AG04450 (cell line): ENCODE measurements at places on chromosomes 2 and 18. TPM values are rescaled to one million over a fixed set of nuclear protein-coding genes. Genes with fewer than 3 reads are reported as not detected.

Gene VAPA
- polyA plus RNA-seq: 296 and 393 TPM in 2 replicates

Gene VIT
- not detected in 2 replicates for polyA plus RNA-seq

Gene MYOM1
- polyA plus RNA-seq: 0.02 and 0.04 TPM in 2 replicates

Gene CREG2
- polyA plus RNA-seq: not detected in 2 replicates

Gene MLPH
- polyA plus RNA-seq: 15.5 and 15.6 TPM in 2 replicates

DNA sequence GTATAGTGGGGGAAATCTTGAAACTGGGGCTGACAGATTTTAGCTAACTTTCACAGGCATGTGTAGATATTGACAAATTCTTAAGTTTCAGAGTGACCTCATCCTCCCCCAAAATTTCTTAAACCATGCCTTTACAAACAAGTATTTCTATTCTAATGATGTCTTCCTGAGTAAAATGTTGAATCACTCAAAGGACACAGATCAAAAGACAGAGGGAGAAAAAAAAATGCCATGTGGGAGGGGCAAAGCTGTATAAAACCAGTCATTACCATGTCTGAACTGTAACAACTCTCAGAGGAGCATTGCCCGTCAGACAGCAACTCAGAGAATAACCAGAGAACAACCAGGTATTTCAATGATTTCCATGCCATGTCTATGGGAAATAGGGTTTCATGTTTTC lies at the start of gene SERPINB2:
TSS of gene SERPINB2 (plus strand) at position 282 of the 400 bp plus-strand sequence. CDS start 3,740 bp downstream, outside the sequence.
- no peak for DNase-seq

DNA sequence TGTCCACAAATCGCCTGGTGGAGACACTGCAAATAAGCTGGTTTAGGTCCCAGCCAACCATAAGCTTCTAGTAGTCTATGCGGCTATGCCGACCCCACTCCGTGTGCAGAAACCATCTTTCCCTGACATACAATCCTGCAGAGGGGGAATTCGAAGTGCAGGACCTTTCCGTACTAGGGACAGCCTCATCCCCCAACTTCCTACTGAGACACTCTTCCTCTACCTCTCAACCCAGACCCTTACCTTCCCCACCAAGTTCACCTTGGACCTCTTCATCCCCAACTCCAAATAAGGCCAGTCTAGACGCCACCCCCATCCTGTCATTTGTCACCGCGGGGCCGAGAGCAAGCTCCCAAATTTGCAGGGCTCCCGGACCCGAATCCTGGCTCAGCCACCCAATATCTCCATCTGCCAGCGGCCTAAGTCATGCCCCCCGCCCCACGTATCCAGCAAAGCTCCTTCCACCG lies 496 bp downstream of the SUCLG1 start:
- DNase-seq: no peak

GRCh38 chr2:48250943-48251342 lies 279.0 kb upstream of the STON1 start:
- DNase-seq: no peak

DNA sequence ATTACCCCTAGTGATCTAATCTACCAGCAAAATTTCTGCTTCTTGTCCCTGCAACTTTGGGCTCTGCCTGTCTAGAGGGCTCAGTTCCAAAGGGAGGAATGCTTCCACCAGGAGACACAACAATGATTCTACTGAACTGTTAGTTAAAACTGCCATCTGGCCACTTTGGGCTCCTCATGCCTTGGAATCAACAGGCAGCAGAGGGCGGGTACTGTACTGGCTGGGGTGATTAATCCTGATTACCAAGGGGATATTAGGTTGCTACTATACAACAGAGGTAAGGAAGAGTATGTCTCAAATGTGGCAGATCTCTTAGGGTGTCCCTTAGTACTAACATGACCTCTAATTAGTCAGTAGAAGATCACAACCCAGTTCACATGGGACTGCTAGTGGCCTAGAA lies 21.4 kb downstream of the HADHA start:
- no peak for DNase-seq

DNA sequence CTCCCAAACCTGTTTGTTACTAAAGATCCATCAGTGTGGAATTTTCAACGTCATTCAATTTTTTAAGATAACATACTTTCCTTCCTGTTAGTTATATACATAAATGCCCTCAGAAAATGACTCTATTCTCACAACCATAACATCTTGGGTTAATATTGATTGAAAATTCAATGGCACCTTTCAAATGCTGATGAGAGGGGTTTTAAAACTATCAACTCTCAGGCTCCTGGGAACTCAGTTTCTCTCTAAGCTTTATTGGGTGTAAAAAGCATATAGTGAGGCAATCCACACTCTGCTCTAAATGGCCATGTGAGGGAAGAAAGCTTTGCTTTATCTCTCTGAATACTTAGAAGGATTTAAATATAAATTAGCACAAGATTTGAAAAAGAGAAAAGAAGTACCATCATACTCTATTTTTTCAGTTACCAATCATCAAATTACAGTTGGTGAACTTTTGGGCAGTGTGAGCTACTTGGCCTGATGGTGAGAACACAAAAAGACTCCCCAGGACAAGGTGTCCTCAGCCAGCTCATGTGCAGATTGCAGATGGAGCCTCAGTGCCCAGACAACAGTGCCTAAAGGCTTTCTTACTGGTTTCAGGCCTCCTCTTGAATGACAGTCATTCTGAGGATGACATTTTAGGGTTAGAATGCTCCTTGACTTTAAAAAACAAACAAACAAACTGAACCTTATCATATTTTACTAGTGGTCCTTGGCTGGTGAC lies 24.6 kb upstream of the CERS6 start:
- no peak for DNase-seq

- no peak for DNase-seq
Observed at GRCh38 chr2:18663861-18664260, 74.5 kb upstream of the NT5C1B start.

DNA sequence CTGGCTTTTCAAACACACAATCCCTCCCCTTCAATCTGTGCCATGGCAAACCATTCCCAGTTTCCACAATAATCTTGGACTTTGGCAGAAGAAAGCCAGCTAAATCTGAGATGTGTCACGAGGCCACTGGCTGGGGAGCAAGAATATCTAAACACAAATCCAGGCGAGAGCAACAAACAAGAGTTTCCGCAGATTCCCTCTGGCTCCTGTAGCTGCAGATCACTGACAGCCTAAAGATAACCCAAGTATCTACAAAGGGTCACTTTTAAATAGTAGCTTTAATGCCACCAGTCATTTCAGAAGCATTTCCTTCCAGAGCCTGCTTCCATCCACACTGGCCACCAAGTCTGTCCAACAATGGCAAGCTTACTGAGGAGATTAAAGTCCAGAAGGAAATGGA lies 86.9 kb downstream of the ACVR1 start:
- DNase-seq: no peak
